ENCODE measurements at places on chromosomes 5 and 9. TPM values are rescaled to one million over a fixed set of nuclear protein-coding genes. Genes with fewer than 3 reads are reported as not detected.

Gene FLT4
- total RNA-seq, result 10.8 TPM

DNA sequence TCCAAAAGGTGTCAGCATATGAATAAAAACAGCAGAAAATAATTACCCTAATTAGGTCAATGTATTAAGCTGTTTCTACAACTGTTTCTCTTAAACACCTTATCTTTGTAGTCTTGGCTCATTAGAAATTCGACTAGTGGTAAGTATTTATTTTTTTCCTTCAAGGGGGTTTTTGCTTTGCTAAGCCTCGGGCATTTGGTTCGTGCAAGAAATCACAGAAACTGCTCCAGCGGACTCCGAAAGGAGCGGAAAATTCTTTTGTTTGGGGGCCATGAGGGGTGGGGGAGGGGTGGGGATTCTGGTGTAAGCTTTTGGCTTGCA lies 757 bp downstream of the ZBED3 start:
- no peak for DNase-seq

Gene VCP
- 179 TPM for total RNA-seq

GRCh38 chr9:120872791-120873502 lies 4.0 kb downstream of the PHF19 start:
- no peak for DNase-seq

Gene PAEP
- not detected for total RNA-seq

GRCh38 chr9:18451406-18451805 lies 22.5 kb upstream of the ADAMTSL1 start:
- DNase-seq, result no peak
